ENCODE measurements at places on chromosomes 1 and 21. TPM values are rescaled to one million over a fixed set of nuclear protein-coding genes. Genes with fewer than 3 reads are reported as not detected.

GRCh38 chr21:44329086-44329889, 9.9 kb downstream of the CFAP410 start:
- DNase-seq, result no peak

DNA sequence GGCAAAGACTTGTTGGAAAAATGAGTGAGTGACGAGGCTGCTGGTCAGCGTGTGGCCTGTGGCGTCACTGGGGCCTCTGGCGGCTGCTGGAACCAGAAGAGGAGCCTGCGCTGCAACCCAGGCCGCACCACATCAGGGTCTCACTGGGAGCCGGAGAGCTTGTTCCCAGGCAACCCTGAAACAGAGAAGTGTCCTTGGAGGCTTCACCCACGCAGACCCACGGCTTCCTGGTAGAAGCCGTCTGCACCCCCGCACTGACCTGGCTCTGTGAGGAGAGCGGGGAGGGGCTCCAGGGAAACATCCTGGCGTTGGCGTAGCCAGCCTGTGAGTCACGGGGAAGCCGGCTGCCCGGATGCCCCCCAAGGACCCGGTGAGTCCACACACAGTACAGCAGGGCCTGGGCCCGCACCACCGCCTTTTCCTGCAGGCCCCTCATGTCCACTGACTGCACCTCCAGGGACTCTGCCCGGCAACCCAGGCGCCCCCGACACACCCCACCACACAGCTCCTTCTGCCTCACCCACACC, 57.4 kb downstream of the COL6A1 start:
- no peak for DNase-seq

GRCh38 chr1:185798505-185798904, 64.3 kb downstream of the HMCN1 start:
- DNase-seq, result no peak

DNA sequence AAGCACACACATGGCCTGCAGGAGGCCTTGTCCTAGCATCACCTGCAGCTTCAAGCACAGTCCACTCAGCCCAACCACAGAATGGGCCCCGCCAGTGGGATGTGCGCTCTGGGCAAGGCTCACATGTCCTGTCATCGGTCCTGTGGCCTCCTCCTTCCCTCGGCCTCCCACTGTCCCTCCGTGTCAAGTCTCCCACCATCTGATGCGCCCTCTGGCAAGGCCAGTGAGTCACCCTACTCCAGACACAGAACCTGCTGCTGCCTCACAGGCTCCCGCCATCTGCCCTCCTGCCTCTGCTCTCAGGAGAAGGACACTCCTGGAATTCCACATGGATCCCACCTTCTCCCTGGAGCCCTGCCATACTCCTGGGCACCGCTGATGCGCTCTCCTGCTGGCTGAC, 14.2 kb downstream of the KCNAB2 start:
- DNase-seq, result no peak

GRCh38 chr1:67571901-67572593, 113.0 kb upstream of the GADD45A start:
- no peak for DNase-seq

DNA sequence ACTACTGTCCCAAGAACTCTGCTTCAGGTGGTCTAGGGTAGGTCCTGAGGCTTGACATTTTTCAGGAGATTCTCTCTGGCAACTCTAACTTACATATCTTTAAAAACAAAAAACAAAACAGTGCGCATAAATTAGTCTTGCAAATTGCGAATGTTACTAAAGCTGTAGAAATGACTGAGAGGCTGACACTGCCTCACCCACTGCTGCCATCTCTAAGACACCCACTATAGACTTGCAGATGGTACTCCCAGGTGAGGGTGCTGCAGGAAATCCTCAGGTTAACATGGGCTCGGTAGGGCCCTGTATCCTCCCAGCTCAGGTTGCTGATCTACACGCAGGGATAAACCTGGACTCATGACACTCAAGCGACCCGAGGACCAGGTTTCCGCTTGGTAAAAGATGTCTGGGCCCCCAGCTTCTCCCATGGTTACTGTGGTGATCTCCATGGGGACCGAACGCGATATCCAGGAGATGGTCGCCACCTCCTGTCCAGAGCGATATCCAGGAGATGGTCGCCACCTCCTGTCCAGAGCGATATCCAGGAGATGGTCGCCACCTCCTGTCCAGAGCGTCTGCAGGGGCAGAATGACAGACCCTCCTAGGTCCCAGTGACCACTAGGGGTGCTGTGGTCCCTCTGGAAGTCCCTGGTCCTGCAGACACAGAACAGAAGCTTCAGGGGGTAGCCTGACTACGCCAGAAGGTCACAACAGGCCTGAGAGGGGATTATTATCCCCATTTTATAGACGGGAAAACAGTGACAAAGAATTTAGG, 16.2 kb upstream of the LY9 start:
- DNase-seq, result no peak

- DNase-seq, result no peak
These were observed 40.5 kb downstream of the S100B start for GRCh38 chr21:46564391-46564790.

DNA sequence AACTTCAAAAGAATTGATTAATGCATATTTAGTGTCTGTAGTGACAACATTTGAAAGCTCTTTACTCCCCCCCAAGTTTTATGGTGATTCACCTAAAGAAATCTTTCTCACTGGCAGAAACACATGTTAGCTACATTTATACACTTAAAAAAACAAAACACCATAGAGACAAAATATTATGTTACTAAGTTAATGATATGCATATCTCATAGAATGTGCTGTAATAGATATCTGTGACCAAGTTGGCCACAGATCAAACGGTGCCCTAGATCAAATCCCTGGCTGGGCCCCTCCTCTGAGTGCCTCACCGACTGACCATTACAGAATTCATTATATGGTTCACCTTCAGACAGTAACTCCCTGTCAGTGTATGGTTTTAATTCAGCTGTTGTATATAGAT, 322.1 kb upstream of the LYPLAL1 start:
- no peak for DNase-seq

GRCh38 chr1:152745289-152745704, 12.5 kb upstream of the KPRP start:
- DNase-seq, result no peak

Gene GBP1
- polyA plus RNA-seq, result 15.9 TPM

Gene CFAP45
- polyA plus RNA-seq, result 2.7 TPM

Gene AMY2B
- polyA plus RNA-seq, result 61.4 TPM

All from left renal pelvis (tissue), 4 donors.